NCI-H446 treated with DMSO at 0.1 percent for 48 hours (cell line): ENCODE measurements at places on chromosomes 5 and 9.

- DNase-seq: no peak
Measured at GRCh38 chr5:61647672-61648071, 315.6 kb downstream of the ZSWIM6 start.

DNA sequence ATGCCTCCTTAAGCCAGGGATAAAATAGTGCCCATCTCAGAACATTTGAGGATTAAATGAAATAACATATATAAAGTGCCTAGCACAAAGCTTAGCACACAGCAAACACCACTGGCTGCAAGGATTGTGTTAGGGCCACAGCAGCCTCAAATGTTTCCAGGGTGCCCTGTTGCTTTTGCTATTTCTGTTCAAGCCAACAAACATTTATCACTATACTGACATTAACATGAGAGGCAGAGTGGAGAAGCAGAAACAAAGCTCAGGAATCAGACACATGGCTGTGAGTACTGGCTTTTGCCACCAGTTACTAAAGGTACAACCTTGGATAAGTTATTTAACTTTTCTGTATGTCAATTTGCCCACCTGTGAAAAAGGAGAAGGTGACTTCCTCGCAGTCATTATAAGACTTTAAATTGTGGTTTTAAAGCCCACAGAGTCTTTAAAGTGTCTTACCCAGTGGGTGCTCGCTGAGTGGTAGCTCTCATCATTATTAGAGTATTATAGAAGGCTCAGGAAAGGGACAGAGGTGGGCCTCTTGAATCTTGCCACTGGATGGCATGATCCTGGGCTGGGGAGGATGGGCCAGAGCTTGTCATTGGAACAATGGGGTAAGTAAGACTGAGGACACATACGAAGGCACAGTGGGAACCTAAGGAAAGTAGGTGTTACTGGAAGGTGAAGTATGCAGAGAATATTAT, 98.2 kb downstream of the MARCHF3 start:
- DNase-seq: no peak

DNA sequence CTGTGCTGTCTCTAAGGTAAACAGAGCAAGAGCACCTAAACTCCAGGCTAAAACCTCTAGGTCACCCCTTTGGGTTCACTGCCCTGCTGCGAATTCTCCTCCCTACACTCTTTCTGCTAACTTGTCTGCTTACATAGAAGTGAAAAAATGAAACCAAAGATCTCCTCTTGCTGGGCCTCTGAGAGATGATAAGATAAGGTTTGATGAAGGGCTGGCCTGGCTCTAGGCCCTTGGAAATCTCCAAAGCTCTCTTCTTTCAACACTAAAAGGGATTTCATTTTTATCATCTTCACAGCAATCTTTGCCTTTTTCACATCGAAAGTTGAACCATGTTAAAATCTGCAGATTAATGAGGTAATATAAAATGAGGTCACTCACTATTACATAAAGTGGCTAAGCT, 450.8 kb upstream of the TLE4 start:
- DNase-seq: no peak

DNA sequence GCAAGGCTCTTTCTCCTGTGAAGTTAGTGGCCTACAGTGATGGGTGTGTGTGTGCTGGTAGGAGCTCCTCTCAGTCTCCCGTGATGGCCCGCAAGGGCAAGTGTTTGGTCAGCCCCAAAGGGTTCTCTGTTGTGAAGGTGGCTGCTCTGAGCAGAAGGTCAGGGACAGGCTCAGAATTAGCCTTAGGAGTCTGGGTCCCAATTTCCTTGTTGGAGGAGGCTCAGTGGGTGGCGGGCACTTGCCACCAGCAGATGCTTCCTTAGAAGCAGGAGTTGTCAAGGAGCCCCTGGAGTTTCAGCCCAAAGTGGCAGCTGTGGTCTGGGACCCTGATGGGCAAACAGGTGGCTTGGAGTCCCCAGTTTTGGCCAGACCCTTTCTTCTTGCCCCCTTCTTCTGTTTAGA, 154.4 kb downstream of the MACROH2A1 start:
- DNase-seq: no peak

GRCh38 chr5:4551034-4551433, 589.1 kb upstream of the ADAMTS16 start:
- no peak for DNase-seq

- no peak for DNase-seq
Measured at GRCh38 chr5:154820383-154820782, 30.0 kb downstream of the FAXDC2 start.

GRCh38 chr9:68950188-68950587, 63.7 kb downstream of the PRKACG start:
- DNase-seq: no peak

DNA sequence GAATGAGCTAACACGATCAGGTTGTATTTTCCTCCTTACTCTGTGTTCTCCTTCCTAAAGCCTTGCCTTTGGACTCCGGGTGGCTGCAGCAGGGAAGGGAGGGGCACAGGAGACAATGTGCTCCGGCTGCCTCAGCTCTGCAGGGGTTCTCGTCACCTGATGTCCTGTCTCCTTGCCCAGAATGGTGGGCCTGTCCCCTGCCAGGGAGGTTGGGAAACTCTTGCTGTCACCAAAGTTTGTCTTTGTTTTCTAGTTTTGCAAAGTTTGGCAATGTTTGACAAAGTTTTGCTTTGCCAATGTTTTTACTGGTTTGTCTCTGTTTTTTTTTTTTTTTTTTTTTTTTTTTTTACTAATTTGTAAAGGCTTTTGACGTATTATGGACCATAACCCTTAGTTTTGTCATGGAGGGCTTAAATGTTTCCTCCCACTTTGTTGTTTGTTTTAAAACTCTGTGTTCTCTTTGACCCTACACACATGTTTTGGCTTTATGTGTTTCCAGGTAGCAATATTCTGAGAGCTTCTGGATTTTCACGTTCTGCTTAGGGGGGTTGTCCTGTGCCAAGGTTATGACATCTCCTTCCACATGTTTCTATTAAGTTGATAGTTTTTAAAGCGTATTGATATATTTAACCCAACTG, 49.3 kb downstream of the GADD45G start:
- DNase-seq: no peak

GRCh38 chr9:73219985-73220626, 68.4 kb downstream of the ANXA1 start:
- no peak for DNase-seq

DNA sequence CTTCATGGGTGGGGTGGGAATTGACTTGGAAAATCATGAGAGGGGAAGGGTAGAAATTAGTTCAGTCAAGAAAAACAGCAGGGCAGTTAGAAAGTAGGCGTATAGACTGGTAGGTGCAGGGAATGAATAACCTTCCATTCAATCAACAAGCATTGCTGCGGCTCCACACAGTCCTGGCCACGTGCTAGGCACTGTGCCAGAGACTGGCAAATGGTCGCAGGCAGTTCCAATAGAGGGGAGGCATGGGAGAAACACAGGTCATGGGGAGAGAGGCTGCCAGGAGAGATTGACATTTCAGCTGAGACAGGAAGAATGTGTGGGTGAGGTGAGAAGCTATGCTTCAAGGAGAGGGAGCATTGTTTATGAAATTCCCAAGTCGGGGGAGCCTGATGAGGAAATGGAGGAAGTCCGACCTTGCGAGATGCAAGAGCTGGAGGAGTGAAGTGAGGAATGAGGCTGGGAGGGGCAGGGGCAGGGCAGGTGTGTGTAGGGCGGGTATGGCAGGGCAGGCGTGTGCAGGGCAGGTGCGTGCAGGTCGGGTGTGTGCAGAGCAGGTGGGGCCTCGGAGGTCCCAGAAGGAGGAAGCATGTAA, 54.4 kb upstream of the PPARGC1B start:
- DNase-seq: peak; percentile 9

DNA sequence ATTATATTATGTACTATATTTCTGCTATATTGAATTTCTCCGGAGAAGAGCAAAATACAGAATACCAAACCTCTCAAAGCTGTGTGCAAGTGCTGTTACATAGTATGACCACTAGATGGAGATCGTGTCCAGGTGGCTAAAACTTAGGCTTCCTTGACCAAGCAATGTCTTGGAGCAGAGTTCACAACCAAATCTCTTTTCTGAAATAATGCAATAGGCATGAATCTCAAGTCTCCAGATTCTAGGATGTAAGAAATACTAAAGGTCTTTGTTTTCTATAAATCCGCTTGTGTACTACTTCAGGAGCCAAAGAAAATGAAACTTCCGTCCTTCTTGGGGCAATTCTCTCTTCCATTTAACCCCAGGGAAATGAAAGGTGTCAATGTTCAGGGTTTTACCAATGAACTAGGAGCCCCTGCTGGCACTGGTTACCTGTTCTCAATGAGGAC, 181.5 kb upstream of the RAI14 start:
- peak; percentile 31 for DNase-seq

GRCh38 chr9:81874931-81875330, 53.3 kb upstream of the SPATA31D4 start:
- no peak for DNase-seq

GRCh38 chr5:135497971-135498636, 37.7 kb downstream of the NEUROG1 start:
- peak; percentile 76 for DNase-seq

GRCh38 chr5:129541648-129542251, 81.7 kb downstream of the ADAMTS19 start:
- DNase-seq: peak; percentile 11

- peak; percentile 30 for DNase-seq
Measured at GRCh38 chr5:161850491-161850890, 2.6 kb downstream of the GABRA1 start.

DNA sequence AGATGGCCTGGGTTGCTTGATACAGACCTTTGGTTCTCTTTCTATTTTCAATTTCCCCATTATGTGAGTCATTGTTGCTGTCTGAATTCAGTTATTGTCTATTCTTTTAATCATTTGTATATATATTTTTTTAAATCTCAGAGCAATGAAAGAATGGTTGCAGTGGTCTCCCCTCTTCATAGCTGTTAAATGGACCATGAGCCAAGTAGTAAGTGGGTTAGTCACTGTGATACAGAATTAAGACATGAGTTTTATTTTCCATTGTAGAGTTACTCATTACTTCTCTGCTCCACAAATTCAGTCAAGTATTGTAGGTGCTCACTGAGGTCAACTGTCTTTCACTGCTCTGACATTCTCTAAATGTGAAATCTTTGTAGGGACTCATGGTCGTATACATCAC, 174.6 kb upstream of the GRAMD2B start:
- DNase-seq: no peak

DNA sequence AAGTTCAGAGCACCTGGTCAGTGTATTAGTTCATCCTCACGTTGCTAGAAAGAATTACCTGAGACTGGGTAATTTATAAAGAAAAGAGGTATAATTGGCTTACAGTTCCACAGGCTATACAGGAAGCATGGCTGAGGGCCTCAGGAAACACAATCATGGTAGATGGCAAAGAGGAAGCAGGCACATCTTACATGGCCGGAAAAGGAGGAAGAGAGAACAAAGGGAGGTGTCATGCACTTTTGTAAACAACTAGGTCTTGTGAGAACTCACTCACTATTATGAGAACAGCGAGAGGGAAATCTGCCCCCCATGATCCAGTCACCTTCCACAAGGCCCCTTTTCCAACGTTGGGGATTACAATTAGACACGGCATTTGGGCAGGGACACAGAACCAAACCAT, 28.8 kb upstream of the CAVIN4 start:
- no peak for DNase-seq
